Heart right ventricle (tissue), 16 donors: ENCODE measurements at places on chromosomes 11 and 22.
A peak's percentile ranks its signal among the peaks of the same experiment; 100 is the strongest.

GRCh38 chr11:6200975-6201374 is 2.0 kb downstream of the OR52W1 start:
- H3K36me3 ChIP-seq: peaks cover 7% of the 10 kb centered on the region
- DNase-seq: peak; percentile 26
- H3K4me3 ChIP-seq: no peak overlapping the region
- H3K4me1 ChIP-seq: no peaks in the 10 kb centered on the region
- H3K27ac ChIP-seq: no peak overlapping the region

DNA sequence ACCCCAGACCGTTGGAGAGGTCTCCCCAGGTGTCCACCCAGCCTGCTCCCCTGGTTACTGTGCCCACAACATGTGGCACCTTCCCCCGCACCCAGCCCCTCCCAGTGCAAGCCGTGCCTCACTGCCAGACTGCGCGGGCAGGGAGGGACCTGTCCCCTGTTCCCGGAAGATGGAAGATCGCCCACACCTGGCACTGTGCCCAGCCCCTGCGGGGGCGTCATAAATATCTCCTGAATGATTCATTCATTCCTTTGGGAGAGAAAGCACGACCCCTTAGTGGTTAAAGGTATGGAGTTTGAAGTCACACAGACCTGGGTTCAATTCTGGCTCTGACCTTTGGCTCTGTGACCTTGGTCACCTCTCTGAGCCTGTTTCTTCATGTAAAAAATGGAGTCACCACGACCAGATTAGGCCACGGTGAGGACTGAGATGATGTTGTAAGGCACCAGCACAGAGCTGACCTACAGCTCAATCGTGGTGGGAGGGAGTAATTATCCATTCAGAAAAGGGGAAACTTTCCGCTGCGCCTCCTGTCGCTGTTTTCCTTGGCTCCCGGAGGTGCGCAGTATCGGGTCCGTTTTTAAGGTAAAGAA is 497 bp upstream of the SYT12 start:
- H3K27me3 ChIP-seq: peaks cover 17% of the 10 kb centered on the region
- DNase-seq: peak; percentile 27
- peak overlapping the region; percentile 1 for H3K27ac ChIP-seq
- H3K36me3 ChIP-seq: no peaks in the 10 kb centered on the region

DNA sequence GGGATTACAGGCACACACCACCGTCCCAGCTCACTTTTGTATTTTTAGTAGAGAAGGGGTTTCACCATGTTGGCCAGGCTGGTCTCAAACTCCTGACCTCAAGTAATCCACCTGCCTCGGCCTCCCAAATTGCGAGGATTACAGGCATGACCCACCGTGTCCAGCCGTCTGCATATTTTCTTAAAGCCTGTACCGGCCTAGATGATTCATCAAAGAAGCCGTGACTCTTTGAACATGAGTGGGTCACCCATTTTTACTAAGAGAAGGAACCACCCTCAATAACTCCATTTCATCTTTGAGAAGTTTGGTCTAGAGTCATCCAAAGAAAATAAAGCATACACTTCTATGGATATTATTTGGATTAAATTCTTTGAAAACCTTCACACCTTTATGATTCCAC is 388.3 kb downstream of the NTM start:
- H3K36me3 ChIP-seq: no peaks in the 10 kb centered on the region
- no peak overlapping the region for H3K27ac ChIP-seq
- H3K4me3 ChIP-seq: no peak overlapping the region

DNA sequence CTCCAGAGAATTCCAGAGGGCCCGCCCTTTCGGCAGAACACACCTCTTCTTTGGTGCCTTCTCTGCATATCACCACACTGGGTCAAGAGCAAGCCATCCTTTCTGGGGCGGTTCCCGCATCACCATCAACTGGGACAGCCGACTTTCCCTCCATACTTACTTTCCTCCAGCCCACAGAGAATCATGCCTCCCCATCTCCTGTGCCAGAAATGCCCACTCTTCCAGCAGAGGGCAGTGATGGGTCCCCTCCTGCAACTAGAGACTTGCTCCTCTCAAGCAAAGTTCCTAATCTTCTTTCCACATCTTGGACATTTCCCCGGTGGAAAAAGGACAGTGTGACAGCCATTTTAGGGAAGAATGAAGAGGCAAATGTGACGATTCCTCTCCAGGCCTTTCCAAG is 157.7 kb downstream of the C11orf91 start:
- no peaks in the 10 kb centered on the region for H3K36me3 ChIP-seq
- H3K4me1 ChIP-seq: no peaks in the 10 kb centered on the region
- no peak overlapping the region for H3K27ac ChIP-seq
- DNase-seq: peak; percentile 46
- no peaks in the 10 kb centered on the region for H3K27me3 ChIP-seq

DNA sequence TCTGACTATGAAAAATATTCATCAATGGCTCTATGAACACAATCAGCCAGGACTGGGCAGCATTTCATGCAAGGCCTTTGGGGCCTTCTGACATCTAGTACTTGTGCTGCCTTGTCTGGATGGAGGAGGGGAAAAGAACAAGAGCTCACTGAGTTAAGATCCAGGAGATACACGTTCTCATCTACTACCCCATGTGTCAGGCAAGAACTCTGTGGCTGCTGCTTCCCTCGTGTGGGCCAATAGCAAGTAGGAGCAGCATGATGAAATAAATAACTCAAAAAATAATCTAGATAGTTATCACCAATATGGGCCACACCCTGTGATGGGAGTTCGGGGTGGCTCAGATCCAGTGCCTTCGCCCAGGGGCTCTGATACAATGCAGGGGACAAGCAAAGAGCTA is 7.3 kb downstream of the KCNE3 start:
- no peaks in the 10 kb centered on the region for H3K36me3 ChIP-seq
- peak overlapping the region; percentile 13 for H3K4me3 ChIP-seq
- no peak overlapping the region for H3K27ac ChIP-seq
- no peak for DNase-seq
- no peaks in the 10 kb centered on the region for H3K27me3 ChIP-seq

DNA sequence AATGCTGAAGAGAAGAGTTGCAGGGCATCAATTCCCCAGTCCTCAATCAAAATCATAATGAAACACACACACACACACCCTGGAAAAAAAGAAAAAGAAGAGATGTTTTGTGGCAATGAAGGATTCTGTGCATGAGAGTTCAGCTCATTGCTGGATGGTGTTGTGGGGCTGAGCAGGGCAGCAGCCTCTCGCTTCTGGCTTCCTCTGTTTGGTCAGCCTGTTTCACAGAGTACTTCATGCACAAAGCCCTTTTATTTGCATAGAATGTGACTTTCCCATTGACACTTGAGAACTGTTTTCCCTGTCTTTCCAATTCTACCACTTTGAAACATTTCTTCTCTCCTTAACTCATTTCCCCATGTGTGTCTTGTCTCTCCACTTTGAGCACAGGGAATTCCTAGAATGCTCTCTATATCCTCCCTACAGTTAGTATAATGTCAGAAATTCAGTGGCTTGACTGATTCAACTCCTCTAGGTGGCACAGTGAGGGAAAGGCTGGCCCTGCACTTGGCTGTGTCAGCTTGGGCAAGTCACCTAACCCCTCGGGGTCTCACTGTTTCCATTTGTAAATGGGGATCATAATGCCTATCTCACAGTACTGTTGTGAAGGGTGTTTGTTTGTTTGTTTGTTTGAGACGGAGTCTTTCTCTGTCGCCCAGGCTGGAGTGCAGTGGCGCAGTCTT is 25.4 kb upstream of the BSX start:
- no peaks in the 10 kb centered on the region for H3K4me1 ChIP-seq
- H3K27me3 ChIP-seq: peaks cover 23% of the 10 kb centered on the region
- H3K36me3 ChIP-seq: no peaks in the 10 kb centered on the region
- no peak for DNase-seq
- no peak overlapping the region for H3K27ac ChIP-seq

- no peak overlapping the region for H3K4me3 ChIP-seq
- H3K27ac ChIP-seq: peak overlapping the region; percentile 3
- no peak for DNase-seq
- H3K36me3 ChIP-seq: no peaks in the 10 kb centered on the region
- peaks cover 5% of the 10 kb centered on the region for H3K4me1 ChIP-seq
- H3K27me3 ChIP-seq: no peaks in the 10 kb centered on the region
Measured at GRCh38 chr11:35144136-35144741, 5.3 kb downstream of the CD44 start.

DNA sequence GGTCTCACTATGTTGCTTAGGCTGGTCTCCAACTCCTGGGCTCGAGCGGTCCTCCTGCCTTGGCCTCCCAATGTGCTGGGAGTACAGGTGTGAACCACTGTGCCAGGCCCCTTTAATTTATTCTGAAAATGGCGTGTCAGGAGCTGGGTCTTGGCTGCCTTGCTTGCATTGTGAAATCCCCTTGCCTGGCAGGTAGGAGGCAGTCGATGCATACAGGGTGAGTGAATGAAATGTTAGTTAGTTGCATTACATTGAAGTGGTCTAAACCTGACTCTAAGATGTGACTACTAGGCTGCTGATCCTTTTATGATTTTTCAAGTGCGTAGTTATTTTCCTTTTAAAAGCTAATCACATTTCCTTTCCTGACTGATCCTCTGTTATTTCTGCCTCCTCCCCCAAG is 42.9 kb downstream of the PARVB start:
- H3K36me3 ChIP-seq: no peaks in the 10 kb centered on the region
- no peak overlapping the region for H3K27ac ChIP-seq
- no peak overlapping the region for H3K4me3 ChIP-seq
- H3K27me3 ChIP-seq: no peaks in the 10 kb centered on the region
- DNase-seq: no peak

DNA sequence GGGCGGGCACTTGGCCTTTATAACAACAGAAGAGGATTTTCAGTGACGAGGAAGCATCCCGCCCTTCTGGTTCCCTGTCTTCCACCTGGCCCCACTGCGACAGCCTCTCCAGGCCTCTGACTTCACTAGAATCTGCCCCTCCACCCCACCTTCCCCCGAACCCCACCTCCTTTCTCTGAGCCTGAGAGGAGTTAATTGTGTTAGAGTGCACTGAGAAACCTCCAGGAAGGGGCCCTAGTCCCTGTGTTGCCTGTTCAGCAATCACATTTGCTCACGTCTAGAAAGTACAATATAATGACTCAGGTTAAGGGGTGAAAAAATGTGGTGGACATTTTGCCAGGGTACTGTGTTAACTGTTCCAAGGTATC is 38.8 kb downstream of the PTPRJ start:
- H3K4me3 ChIP-seq: no peak overlapping the region
- no peaks in the 10 kb centered on the region for H3K36me3 ChIP-seq
- peak overlapping the region; percentile 81 for H3K27ac ChIP-seq
- H3K27me3 ChIP-seq: no peaks in the 10 kb centered on the region

DNA sequence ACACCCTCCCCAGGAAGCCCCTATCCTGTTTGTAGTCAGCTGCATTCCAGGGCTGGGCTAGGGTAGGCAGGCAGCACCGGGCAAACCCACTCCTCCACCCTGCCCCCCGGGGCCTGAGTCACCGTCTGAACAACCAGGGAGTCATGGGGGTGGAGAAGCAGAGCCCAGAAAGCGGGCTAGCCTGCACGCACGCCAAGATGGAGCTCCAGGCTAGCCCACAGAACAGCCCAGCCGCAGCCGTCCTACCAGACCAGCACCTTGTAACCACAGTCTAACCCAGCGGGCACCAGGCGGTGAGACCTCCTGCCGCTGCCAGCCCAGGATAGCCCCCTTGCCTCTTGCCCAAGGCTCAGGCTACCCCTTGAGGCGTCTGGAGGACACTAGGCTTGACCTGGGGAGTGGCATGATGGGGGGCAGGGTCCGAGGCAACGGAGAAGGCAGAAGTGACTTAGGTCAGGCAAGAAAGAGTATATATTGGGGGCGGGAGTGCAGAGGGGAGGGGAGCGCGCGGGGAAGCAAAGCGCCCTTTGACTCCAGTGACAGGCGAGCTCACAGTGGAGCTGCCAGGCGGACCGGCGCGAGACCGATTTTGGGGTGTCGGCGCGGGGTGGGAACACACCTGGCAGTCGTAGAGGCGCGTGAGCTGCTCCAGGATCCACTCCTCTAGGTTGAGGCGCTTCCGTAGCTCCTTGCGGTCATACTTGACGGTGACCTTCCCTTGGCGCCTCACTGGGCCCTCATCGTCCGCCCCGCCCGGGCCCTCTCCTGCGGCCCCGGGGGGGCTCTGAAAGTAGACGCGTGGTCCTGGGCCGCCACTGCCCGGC is 734 bp downstream of the PPP1R14B start:
- no peaks in the 10 kb centered on the region for H3K36me3 ChIP-seq
- H3K4me1 ChIP-seq: peaks cover 54% of the 10 kb centered on the region
- H3K4me3 ChIP-seq: peak overlapping the region; percentile 65
- H3K27ac ChIP-seq: peak overlapping the region; percentile 81

GRCh38 chr11:44533921-44534711 is 31.3 kb upstream of the CD82 start:
- H3K36me3 ChIP-seq: no peaks in the 10 kb centered on the region
- no peak for DNase-seq
- no peaks in the 10 kb centered on the region for H3K27me3 ChIP-seq
- H3K4me3 ChIP-seq: no peak overlapping the region

GRCh38 chr22:39417641-39418040 is 18.1 kb downstream of the TAB1 start:
- no peak overlapping the region for H3K4me3 ChIP-seq
- peaks cover 41% of the 10 kb centered on the region for H3K36me3 ChIP-seq
- H3K4me1 ChIP-seq: peaks cover 10% of the 10 kb centered on the region
- no peaks in the 10 kb centered on the region for H3K27me3 ChIP-seq
- DNase-seq: no peak

GRCh38 chr11:13962562-13963168 is at the start of gene SPON1:
TSS of gene SPON1 (plus strand) at chr11:13962723. CDS start at chr11:13962905, 182 bp downstream.
- no peaks in the 10 kb centered on the region for H3K36me3 ChIP-seq
- H3K27ac ChIP-seq: peak within 1 kb of the TSS; percentile 69
- no peaks in the 10 kb centered on the region for H3K4me1 ChIP-seq
- H3K4me3 ChIP-seq: peak within 1 kb of the TSS; percentile 49
- peaks cover 73% of the 10 kb centered on the region for H3K27me3 ChIP-seq

- H3K4me1 ChIP-seq: no peaks in the 10 kb centered on the region
- H3K36me3 ChIP-seq: no peaks in the 10 kb centered on the region
- no peak overlapping the region for H3K4me3 ChIP-seq
- H3K27ac ChIP-seq: no peak overlapping the region
Measured at GRCh38 chr11:125303694-125304093, 139.1 kb downstream of the PKNOX2 start.

DNA sequence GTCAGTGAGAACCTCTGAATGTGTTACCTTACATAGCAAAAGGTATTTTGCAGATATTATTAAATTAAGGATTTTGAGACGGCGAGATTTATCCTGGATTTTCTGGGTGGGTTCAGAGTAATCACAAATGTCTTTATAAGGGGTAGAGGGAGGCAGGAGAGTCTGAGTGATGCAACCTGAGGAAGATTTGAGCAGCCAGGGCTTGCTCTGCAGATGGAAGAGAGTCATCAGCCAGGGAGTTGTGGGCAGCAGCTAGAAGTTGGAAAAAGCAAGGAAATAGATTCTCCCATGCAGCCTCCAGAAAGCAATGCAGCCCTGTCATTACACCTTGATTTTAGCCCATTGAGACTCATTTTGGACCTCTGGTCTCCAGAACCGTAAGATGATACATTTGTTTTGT is 4.1 kb upstream of the WDR74 start:
- no peak for DNase-seq
- H3K4me3 ChIP-seq: no peak overlapping the region
- H3K4me1 ChIP-seq: peaks cover 16% of the 10 kb centered on the region
- no peaks in the 10 kb centered on the region for H3K27me3 ChIP-seq
- H3K27ac ChIP-seq: no peak overlapping the region

- H3K4me3 ChIP-seq: peak overlapping the region; percentile 84
- peak overlapping the region; percentile 94 for H3K27ac ChIP-seq
- peaks cover 39% of the 10 kb centered on the region for H3K4me1 ChIP-seq
- no peaks in the 10 kb centered on the region for H3K36me3 ChIP-seq
- H3K27me3 ChIP-seq: no peaks in the 10 kb centered on the region
Measured at GRCh38 chr11:68039526-68040086, 781 bp downstream of the TCIRG1 start.

GRCh38 chr11:61569701-61570100 is 11.2 kb downstream of the SYT7 start:
- H3K27ac ChIP-seq: no peak overlapping the region
- H3K4me1 ChIP-seq: peaks cover 11% of the 10 kb centered on the region

- H3K27me3 ChIP-seq: no peaks in the 10 kb centered on the region
- peaks cover 49% of the 10 kb centered on the region for H3K4me1 ChIP-seq
Measured at GRCh38 chr22:29275819-29276565, 7.9 kb downstream of the EWSR1 start.
